PC-3 (cell line): ENCODE measurements at places on chromosomes 3 and 15. TPM values are rescaled to one million over a fixed set of nuclear protein-coding genes. Genes with fewer than 3 reads are reported as not detected.

- H3K4me1 ChIP-seq: no peaks in the 10 kb centered on the region
- no peaks in the 10 kb centered on the region for H3K27me3 ChIP-seq
- H3K4me3 ChIP-seq: no peak overlapping the region
- no peak overlapping the region for H3K27ac ChIP-seq
- no peak for DNase-seq
Observed at GRCh38 chr3:140285380-140285779, 350.4 kb downstream of the CLSTN2 start.

Gene HCN4
- not detected in 2 replicates for total RNA-seq

GRCh38 chr3:90025019-90025418 is 917.6 kb downstream of the EPHA3 start:
- H3K27me3 ChIP-seq: 0 out of 2 replicates have a peak, but pooled peaks cover 3% of the 10 kb centered on the region
- no peak overlapping the region for H3K4me3 ChIP-seq
- peak; percentile 29 for DNase-seq
- peaks cover 6% of the 10 kb centered on the region; the same call in 1 of the 2 replicates for H3K4me1 ChIP-seq
- H3K27ac ChIP-seq: no peak overlapping the region

DNA sequence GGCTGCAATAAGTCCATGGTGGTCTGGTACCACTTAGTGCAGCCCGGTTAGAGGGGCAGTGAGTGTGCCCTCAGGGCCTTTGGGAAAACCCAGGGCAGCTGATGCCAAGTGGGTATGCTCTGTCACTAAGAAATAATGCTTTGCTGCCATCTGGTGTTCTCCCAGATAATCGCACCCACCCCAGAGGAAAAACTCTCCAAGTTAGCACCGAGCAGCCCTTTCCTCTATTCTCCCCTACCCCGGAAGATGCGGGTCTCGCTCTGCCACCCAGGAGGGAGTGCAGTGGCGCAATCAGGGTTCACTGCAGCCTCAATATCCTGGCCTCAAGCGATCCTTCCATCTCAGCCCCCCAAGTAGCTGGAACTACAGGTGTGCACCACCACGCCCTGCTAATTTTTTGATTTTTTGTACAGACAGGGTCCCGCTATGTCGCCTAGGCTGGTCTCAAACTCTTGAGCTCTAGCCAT is 21.3 kb upstream of the DAPK2 start:
- peak; percentile 73 for DNase-seq
- H3K36me3 ChIP-seq: no peaks in the 10 kb centered on the region
- H3K27me3 ChIP-seq: no peaks in the 10 kb centered on the region
- H3K4me3 ChIP-seq: no peak overlapping the region
- peaks cover 25% of the 10 kb centered on the region for H3K4me1 ChIP-seq

- H3K27ac ChIP-seq: no peak overlapping the region
- H3K36me3 ChIP-seq: no peaks in the 10 kb centered on the region
- no peaks in the 10 kb centered on the region for H3K4me1 ChIP-seq
- DNase-seq: no peak
- H3K27me3 ChIP-seq: peaks cover 37% of the 10 kb centered on the region
Observed at GRCh38 chr15:55094136-55094535, 102.6 kb downstream of the RSL24D1 start.

DNA sequence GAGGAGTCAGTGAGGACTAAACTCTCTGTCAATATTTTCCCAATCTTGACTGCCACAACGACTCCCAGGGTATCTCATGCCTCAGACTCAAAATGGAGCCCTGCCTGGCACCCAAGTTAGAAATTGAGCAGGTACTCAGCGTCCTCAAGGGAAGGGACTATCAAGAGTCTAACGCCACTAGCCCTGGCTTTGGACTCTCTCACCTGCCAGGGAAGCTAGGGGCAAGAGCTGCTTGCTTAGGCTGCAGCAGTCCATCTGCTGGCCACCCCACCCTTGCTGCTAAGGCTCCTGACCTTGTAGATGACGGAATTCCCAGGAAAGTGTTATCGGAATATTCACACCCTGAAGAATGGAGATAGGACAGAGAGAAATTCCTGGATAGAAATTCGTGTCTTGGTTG is 33.0 kb downstream of the ZIC4 start:
- peaks cover 97% of the 10 kb centered on the region for H3K27me3 ChIP-seq
- no peak overlapping the region for H3K27ac ChIP-seq
- no peak overlapping the region for H3K4me3 ChIP-seq
- H3K4me1 ChIP-seq: no peaks in the 10 kb centered on the region
- no peak for DNase-seq

DNA sequence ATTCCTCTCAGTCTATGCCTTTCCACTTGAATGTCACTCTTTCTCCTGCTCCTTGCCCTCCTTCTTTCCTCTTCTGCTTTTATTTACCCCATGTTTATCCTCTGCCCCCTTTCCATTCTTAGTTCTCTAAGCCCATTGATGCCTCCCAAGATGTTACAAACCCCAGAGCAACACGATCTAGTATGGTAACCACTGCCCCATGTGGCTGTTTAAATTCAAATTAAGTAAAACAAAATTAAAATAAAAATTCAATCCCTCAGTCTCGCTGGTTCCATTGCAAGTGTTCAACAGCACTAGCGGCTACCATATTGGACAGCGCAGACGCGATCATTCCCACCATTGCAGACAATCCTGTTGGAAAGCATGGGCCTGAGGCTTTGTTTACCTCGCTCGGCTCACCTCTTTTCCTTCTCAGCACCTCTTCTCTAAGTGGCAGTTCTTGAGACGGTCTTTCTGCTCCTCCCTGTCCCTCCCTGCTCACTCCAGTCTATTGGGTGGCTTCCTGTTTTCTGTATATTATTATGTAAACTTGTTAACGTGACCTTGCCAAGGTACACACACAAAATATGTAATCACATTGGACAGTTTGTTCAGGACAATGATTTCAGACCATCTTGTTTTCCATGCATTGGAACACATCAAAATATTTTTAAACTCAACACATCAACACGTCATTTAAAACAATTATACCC is 21.8 kb upstream of the CA12 start:
- no peak overlapping the region for H3K4me3 ChIP-seq
- no peak overlapping the region for H3K27ac ChIP-seq
- peak; percentile 7 for DNase-seq
- H3K27me3 ChIP-seq: no peaks in the 10 kb centered on the region

Gene MEX3B
- total RNA-seq: 0.58 and 1.0 TPM in 2 replicates

DNA sequence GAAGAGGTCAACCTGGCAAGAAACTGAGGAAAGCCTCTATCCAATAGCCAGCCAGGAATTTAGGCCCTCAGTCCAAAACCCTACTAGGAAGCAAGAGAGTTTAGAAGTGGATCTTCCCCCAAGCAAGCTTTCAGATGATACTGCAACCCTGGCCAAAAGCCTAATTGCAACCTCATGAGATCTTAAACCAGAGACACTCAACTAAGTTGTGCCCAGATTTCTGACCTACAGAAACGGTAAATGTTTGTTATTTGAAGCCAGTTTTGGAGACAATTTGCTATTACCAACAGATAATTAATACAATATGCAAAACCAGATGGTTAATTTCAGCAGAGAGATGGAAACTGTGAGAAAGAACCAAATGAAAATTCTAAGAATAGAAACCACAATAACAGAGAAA is 21.7 kb upstream of the SUSD5 start:
- no peaks in the 10 kb centered on the region; the same call in 1 of the 2 replicates for H3K27me3 ChIP-seq
- no peak overlapping the region for H3K4me3 ChIP-seq
- H3K4me1 ChIP-seq: no peaks in the 10 kb centered on the region
- H3K36me3 ChIP-seq: no peaks in the 10 kb centered on the region
- DNase-seq: no peak
- H3K27ac ChIP-seq: no peak overlapping the region
